ENCODE measurements at places on chromosomes 1 and 21. TPM values are rescaled to one million over a fixed set of nuclear protein-coding genes. Genes with fewer than 3 reads are reported as not detected.

DNA sequence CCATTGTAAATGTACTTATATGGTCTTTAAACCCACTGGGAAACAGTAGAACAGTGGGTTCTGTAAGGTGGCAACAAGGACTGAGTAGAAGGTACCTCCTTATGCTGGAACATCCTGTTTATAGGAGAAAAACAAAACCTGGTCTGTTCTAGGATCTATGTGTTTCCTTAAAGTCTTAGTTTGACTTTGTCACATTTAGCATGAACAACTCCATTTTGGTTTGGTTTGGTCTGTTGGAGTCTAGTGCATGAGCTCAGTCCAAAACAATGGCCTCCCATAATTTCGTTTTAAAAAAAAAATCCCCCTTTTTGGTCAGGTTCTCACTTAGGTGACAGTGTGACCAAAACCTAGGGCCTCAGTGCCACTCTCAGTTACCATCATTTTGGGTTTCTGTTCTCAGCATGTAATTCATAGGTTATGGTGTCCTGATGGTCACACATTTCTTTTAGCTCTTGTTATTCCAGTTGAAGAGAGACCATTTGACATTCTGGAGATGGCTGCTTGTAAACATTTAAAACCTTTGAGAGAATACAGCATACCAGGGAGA lies 66.4 kb upstream of the IL12RB2 start:
- no peak for DNase-seq

DNA sequence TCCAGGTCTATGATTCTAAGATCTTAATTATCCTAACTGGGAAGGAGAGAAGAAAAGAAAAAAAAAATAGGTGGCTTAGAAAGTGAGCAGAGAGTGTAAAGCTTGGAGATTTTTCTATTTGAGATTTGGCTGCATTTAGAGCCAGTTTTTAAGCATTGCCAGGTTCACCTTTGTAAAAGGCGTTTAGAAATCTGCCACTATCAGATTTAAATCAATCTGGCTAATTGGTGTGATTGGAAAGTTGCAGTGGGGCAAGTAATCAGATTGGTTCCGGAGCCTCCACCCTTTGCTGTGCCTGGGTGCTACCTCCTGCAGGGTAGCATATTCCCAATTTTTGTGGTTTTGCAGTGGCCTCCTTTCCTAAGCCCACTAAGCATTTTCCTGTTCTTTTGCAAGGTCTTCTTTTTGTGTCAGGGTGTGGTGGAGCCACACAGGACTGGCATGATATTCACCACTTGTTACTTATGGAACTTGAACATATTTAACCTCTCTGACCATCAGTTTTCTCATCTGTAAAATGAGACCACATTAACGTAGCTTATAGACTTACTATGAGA lies 48.5 kb upstream of the PPP2R5A start:
- DNase-seq = no peak

DNA sequence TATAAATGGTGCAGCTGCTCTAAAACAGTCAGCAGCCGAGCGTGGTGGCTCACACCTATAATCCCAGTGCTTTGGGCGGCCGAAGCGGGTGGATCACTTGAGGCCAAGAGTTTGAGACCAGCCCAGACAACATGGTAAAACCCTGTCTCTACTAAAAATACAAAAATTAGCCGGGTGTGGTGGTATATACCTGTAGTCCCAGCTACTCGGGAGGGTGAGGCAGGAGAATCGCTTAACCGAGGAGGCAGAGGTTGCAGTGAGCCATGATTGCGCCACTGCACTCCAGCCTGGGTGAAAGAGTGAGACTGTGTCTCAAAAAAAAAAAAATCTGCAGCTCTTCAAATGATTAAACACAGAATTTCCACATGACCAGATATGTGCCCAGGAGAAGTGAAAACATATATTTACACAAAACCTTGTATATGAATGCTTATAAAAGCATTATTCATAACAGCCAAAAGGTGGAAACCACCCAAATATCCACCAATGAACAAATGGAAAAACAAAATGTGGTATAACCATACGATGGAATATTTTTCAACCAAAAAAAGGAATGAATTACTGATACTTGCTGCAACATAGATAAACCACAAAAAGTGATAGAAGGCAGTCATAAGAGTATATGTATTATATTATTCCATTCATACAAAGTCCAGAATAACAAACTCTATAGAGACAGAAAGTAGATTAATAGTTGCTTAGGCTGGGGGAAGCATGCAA lies 14.1 kb downstream of the EPS15 start:
- DNase-seq = no peak

- no peak for DNase-seq
Observed at GRCh38 chr1:25247829-25248754, 838 bp upstream of the RSRP1 start.

- DNase-seq = no peak
Observed at GRCh38 chr1:183477986-183478781, 5.9 kb downstream of the SMG7 start.

- DNase-seq = no peak
Observed at GRCh38 chr1:183893561-183894289, 88.8 kb downstream of the RGL1 start.

C1orf141 gene
- polyA plus RNA-seq = not detected

GRCh38 chr1:21955058-21955457 lies 17.9 kb upstream of the HSPG2 start:
- no peak for DNase-seq

TAS1R1 gene
- not detected for polyA plus RNA-seq

DNA sequence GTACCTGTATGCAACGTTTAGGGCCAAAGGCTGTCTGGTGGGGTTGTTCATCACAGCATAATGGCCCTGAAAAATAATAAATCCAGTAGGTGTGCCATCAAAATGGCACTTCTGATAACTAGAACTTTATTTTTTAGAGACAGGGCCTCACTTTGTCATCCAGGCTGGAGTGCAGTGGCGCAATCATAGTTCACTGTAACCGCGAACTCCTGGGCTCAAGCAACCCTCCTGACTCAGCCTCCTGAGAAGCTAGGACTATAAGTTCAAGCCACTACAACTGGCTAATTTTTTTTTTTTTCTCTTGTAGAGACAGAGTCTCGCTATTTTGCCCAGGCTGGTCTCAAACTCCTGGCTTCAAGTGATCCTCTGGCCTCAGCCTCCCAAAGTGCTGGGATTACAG lies 4.7 kb downstream of the SNAPIN start:
- no peak for DNase-seq

GRCh38 chr1:63326106-63326472 lies 3.7 kb downstream of the FOXD3 start:
- no peak for DNase-seq

TCHHL1 gene
- polyA plus RNA-seq = not detected

DNA sequence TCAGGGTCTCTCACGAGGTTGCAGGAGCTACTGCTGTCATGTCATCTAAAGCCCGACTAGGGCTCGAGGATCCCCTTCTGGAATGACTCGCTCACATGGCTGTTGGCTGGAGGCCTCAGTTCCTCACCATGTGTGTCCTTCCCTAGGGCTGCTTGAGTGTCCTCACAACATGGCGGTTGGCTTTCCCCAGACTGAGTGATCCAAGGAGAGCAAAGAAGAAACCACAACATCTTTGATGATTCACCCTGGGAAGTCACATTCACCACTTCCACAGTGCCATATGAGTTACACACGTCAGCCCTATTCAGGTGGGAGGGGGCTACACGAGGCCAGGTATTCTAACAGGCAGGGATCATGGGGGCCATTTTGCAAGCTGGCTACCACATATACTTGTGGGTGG lies 64.9 kb downstream of the FHAD1 start:
- DNase-seq = no peak

- no peak for DNase-seq
Observed at GRCh38 chr1:30682396-30683275, 40.7 kb downstream of the MATN1 start.

FHL3 gene
- polyA plus RNA-seq = 26.1 TPM

GRCh38 chr1:242002510-242002909 lies 3.6 kb upstream of the MAP1LC3C start:
- DNase-seq = no peak

- no peak for DNase-seq
Observed at GRCh38 chr1:59413327-59413720, 116.4 kb downstream of the FGGY start.

ST6GALNAC5 gene
- not detected for polyA plus RNA-seq

ABCA4 gene
- polyA plus RNA-seq = 2.3 TPM

NUDT4B gene
- 34.5 TPM for polyA plus RNA-seq

DNA sequence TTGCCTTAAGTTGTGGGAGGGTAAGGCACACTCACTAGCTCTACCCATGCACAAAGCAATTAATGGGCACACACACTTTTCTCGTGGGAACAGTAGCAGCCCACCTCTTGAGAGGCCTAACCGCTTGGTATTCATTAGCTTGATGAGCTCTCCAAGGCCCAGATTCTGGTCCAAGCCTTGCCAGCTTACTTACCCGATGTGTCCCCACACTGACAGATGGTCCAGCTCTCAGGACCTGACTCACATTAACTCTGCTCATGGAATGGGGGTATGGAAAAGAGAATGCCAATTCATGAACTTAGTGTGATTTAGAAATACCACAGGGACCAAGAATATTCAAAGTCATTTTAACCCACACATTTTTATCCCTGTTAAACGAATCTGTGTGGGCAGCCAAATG lies 106.8 kb upstream of the CACHD1 start:
- no peak for DNase-seq

- DNase-seq = no peak
Observed at GRCh38 chr1:184023171-184023570, 14.4 kb downstream of the COLGALT2 start.

DNA sequence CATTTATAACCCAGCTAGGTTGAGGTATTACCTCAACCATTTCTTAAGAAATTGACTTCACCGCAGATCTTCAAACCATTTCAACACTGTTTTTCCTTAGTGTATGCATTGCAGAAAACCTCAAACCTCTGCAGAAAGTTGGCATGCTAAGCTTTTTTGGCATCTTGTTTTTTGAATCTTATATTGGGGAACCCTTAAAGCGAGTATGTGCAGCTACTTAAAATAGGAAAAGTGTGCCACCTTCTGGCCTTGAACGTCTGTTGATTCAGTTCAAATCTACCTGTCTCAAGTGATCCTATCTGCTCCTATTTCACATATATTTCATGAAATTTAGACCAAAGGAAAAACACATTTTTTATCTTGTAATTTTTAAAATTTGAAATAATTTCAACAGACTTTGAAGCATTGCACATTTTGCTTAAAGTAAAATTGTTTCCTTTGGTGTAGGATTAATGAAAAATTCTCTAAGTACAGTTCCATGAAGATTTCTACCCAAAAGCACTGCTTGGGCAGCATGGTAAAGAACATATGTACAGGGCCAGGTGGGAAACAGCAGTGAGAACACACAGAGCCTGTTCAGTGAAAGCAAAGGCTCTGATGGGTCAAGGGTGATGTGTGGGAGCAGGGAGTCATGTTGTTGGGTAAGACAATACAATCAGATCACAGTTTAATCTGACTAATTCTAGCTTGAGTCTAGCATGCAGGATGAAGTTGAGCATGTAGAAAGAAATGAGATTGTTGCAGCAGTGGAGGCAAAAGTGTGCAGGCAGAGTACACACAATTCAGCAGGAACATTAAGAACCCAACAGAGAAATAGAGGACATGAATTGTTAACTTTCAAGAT lies 17.2 kb downstream of the HENMT1 start:
- DNase-seq = peak; percentile 78

DNA sequence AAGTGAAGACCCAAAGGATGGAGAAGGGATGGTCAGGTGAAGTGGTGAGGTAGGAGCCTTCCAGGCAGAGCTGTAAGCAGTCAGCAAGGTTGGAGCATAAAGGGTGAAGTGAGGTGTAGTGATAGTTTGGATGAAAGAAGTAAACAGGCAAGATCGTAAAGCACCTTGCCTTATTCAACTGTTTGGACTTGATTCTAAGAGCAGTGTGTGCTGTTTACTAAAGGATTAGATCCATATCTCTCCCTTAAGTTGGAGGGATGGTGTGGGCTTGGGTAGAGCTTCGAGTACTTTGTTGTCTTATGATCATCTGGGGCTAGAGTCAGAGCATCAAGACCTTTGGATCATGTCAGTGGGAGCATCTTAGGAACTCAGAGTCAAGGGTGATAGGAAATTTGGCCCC lies 39.8 kb upstream of the CD34 start:
- DNase-seq = no peak

GRCh38 chr1:231421971-231422797 lies at the start of gene EGLN1:
TSS of gene EGLN1 (minus strand) at chr1:231422287. CDS start at chr1:231421888, 399 bp downstream.
- DNase-seq = peak; percentile 95

DNA sequence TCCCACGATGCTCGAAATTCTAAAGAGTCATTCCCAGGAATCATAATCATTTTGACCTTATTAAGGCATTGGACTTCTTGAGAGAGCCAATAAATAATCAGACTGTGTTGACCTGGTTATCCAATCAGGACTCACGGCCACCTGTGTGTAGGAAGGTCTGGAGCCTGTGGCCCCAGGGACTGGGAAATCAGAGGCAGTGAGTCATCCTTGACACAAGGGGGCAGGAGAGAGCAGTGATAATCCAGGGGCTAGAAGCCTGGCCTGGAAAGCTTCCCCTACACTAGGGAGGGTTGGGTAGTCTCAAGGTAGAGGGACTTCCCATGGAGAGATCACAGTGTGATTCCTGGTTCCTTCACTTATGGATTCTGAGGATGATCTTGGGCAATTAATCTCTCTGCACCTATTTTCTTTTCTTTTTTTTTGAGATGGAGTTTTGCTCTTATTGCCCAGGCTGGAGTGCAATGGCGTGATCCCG lies 4.7 kb downstream of the MR1 start:
- DNase-seq = peak; percentile 70

DNA sequence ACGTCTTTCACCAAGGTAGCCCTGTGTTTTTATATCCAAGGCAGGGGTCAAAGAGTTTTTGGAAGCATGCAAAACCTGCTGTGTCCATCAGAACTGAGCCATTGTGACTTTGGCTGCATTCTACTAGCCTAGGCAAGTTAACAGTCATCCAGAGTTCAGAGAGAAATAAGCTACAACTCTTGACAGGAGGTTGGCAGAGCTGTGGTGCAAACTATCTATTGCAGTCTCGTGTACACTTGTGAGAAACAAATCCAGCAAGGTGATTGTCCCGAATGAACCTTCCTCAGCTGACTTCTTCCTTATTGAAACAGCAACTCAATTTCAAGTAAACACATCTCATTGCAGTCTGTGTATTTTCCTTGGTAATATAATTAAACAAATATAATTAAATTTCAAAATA lies 124.5 kb downstream of the NCAM2 start:
- DNase-seq = no peak

ZSWIM5 gene
- polyA plus RNA-seq = 4.3 TPM

GRCh38 chr1:14238472-14239307 lies 359.8 kb upstream of the KAZN start:
- DNase-seq = no peak

SV2A gene
- 3.0 TPM for polyA plus RNA-seq

IGSF9 gene
- 0.15 TPM for polyA plus RNA-seq

DNA sequence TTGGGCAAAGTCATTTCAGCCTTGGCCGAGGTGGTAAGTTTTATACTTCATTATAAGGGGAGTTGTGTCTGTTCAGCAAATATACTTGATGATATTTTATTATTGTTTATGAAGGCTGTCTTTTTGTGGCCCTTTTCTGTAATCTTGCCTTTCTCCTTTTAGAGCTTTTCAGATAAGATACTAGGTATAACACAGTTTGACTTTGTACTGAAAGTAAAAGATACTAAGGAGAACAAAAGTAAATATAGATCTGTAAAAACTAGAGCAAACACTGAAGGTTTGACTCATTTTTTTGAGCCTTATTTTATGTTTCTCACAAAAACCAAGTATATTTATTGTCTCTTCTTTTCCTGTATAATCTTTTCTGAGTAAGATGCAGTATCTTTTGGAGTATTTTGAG lies 61.9 kb downstream of the KIF1B start:
- no peak for DNase-seq

FAM177B gene
- not detected for polyA plus RNA-seq

PTPRF gene
- polyA plus RNA-seq = 217 TPM
